D341Med (cell line): ENCODE measurements at places on chromosomes 6 and 20.

DNA sequence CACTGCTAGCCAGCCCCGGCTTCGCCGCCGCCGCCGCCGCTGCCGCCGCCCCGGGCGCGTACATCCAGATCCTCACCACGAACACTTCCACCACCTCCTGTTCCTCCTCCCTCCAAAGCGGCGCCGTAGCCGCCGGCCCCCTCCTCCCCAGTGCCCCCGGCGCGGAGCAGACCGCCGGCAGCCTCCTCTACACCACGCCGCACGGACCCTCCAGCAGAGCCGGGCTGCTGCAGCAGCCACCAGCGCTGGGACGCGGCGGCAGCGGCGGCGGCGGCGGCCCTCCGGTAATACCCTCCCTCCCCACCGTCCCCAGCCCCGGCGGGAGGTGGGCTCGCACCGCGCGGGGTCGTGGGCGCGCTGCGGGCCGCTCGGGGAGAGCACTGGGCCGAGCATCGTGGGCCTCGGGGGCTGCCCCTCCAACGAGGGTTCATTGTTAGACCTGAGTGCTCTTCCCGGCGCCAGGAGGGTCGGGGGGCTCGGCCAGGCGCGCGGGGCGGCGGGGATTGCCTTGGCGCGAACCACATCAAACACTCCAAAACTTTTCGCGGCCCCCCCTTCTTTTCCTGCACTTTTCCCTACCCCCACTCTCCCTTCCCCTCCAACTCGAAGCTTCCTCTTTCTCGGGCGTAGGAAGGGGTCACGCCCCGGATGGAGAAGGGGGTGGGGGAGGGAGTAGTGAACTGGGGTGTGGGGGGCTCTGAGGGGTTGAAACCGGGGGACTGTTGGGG, 827 bp downstream of the E2F3 start:
- peak; percentile 48 for DNase-seq

DNA sequence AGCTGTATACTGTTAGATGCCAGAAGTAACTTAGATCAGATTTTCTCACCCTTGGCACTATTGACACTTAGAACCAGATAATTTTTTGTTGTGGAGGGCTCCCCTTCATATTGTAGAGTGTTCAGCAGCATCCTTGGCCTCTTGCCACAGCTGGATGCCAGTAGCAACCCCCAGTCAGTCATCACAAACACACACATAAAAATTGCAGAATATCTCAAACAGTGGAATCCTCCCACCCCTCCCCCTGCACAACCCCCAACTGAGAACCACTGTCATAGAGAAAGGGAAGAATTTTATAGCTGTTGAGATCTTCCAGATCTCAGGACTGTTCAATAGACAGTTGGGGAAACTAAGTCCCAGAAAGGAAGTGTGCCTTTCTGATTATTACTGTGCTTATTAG, 81.2 kb upstream of the VSTM2L start:
- no peak for DNase-seq

DNA sequence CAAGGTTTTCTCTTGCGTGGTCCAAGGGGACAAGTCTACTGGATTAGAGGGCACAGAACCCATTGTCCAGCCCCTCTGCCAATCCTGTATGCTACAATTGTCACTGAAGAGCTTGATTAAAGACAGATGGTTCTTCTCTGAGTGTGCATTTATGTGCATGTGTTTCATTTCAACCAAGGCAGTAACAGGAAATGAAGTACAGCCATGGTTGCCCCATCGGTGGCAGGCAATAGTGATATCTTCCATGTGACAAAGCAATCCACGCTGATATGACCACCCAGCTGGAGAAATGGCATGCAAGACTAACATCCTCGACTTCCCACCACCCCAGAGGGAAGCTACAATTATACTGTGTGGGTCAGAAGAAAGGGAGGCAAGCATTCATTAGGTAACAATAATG, 85.5 kb downstream of the UNC5CL start:
- no peak for DNase-seq

DNA sequence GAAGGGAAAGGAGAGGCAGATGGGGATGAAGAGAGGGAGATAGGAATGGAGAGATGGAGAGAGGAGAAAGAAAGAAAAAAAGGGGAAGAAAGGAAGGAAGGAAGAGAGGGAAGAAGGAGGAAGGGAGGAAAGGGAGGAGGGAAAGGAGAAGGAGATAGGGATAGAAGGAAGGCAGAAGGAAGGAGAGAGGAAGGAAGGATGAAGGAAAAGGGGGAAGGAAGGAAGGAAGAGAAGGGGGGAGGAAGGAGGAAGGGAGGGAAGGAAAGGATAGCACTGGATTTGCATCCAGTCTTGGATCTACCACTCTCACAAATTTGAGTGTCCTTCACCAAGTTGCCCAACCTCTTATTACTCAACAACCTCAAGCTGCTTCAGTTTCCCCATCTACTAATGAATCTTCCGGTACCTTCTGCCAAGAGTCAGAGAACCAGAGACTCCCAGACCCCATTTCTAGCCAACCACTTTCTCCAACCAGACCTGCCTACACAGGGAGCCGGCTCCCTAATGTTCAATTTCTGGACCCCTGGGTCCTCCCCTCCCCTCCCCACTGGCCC, 79.7 kb upstream of the FOXP4 start:
- no peak for DNase-seq

DNA sequence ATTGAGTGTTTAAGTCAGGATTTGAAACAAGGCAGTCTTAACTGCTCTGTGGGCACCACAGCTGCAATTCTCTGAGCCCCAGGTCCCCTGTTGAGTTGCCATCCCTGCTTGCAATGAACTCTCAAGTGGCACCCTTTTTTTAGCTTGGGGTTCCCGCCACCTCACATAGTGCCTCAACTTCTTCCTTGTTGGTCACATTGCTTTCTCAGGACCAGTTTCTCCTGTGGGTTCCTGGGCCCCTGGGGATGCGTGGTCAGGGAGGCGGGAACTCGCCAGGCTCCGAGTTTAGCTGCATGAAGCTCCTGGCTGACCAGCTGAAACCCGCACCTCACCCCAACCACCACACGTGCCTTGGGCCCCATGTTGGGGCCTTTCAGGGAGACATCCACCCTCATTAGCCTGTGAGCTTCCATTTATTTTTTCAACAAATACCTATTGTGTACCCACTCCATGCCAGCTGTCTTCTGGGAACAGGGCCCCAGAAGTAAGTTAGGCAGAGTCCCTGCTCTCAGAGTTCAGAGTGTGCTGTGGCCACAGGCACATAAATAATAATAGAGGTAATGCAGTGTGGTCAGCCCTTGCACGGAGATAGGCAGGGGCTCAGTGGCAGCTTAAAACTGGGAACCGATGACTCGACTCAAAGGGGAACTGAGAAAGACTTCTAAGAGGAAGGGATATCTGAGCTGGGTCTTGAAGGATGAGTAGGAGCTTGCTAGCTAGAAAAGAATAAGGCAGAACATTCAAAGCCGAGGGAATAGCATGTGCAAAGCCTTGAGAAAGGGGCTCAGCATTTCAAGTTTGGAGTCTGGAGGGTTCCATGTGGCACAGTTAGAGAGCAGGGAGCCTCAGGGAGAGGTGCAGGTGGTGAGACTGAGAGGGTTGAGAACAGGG, 33.9 kb upstream of the FAM83D start:
- no peak for DNase-seq

DNA sequence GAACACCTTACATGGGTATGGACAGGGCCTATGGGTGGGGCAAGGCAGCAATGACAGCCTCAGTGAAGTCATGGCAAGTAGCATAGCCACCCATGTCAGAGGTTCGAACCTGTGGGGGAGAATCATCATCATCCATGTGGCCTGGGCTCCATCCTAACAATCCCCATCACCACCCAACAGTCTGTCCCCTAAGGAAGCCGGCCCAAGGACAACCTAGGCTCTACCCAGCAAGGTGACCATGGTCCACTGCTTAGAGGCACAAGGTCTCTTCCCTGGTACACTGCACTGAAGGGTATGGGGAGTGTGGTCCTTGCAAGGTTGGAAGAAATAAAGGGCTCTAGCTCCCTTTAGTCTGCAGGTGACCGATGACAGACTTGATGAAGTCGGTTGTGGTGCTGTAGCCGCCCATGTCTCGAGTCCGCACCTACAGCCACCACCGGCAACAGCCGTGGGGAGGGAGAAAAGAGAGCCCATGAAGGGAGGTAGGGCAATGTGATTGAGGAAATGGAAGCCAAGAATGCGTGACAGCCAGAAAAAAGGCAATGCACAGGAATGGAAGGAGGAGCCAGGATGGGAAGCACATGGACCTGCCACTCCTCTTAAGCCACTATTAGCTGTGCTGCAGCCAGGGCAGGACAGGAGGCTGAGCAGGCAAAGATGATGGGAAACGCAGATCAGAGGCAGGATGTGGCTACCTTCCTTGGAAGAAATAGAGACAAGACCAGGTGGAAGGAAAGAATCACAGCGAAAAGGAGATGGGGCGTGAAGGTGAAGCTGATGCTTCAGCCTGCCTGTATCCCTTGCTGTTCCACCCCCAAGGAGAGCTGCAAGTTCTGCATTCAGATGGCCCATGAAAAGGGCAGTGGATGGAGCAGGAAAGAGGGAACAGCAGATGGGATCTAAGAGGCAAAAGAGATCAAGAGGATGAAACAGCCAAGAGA, 5.3 kb downstream of the IDH3B start:
- DNase-seq, result no peak

GRCh38 chr6:84763886-84764331, 489 bp downstream of the TBX18 start:
- DNase-seq, result peak; percentile 51

DNA sequence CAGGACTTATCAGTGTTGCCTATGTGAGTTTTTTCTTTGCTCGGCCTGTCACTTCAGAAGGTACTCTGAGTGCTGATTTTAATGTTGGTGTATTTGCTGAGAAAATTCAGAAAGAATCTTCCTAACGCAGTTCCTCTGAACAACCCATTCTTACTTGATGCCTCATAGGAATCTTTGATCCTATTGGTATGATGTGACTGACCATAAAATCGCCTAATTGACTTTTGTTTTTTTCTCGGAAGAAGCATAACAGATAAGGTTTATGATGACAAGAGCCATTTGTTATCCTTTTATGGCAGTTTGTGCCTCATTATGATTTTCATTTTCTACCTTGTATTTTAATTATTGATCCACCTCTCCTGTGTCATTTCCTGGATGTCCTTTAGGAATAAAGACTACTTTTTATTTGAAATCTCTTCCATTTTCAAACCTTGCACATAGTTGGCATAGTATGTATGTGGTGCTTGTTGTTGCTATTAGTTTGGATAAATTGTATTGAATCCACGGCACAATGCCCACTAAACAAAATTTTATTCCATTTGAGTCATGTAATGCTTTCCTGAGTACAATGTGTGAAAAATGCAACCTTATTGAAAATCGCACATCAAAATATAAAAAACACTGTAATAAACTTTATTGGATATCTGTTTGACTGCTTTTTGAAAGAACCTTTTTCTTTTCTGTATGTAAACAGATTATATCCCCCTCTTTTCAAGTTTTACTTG, 37.3 kb downstream of the LRRC1 start:
- DNase-seq, result no peak

DNA sequence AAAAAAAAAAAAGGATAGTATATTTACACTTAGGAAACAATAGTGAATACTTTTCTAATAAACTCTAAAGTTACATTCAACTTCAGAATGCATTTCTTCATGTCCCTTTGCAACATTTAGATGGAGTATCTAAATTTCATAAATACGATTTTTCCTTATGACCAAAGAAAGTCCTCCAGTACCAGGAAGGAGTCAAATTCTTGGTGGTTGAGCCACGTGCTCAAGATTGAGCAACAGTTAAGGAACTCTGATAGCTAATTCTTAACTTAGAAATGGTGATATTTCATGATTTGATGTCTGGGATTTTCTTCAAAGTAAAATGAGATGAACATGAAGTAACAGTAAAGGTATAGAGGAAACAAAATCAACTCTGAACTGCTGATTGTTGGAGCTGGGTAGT, 92.7 kb downstream of the SASH1 start:
- no peak for DNase-seq

- no peak for DNase-seq
Observed at GRCh38 chr20:33130568-33131061, 37.3 kb upstream of the BPIFA2 start.

- no peak for DNase-seq
Observed at GRCh38 chr6:43803055-43803782, 33.2 kb downstream of the VEGFA start.

- DNase-seq, result no peak
Observed at GRCh38 chr6:4023240-4023639, 55.7 kb downstream of the FAM217A start.

- no peak for DNase-seq
Observed at GRCh38 chr20:57399587-57400155, 8.5 kb downstream of the RBM38 start.

GRCh38 chr20:15482525-15482924, 1090.7 kb downstream of the KIF16B start:
- DNase-seq, result no peak

DNA sequence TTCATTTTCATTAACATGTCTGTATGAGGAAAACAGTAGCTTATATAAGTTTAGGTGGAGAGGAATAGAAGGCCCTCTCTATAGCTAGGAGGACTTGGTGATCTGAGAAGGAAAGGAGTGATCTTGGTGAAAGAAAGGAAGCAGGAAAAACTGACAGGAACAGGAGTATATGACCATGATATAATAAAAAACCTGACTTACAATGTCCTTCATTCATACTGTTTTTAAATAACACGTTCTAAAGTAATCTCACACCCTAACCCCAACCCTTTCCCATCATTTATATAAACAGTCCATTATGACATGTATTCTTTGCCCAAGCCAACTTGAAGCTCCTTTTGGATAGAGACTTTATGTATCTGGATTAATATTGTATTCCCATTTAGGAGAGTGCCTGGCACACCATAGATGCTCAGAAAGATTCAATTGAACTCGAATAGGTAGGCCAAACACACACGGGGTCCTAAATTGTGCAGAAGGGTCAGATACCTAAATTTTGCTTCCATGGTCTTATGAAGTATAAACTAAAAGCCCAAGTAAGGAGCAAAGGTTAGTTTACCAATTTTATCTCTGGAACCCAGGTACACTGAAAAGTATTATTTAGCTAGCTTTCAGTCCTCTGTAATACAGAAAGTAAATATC, 75.9 kb downstream of the OR2B2 start:
- DNase-seq, result no peak

DNA sequence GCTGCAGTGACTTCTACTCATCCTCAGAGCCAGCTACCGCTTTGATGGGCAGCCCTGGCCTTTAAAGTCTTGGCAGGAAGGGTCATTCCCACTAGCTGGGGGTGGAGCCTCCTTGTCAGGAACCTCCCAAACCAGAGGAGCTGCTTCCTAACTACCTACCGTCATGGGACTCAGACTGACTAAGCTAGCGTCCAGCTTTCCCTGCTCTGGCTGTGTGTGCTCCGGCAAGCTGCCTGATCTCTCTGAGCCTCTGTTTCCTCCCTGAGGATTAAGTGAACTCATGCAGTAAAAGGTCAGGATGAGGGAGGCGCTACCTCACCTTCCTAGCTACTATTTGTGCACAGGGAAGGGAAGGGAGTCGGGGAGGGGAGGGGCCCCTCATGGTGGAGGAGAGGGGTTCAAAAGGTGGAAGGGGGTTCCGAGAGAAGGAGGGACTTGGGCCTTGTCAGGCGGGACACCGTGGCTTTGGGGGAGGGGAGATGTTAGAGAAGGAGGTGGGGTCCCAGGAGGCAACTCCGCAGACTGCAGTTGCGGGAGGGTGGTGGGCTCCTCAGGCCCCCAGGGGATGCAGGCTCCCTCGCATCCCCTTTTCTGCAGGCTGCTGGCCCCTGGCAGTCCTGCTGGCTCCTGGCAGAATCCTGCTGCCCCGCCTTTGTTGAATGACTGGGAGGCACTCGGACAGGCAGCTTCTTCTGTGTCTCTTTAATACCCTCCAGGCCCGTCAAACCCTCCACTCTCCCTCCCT, 9.8 kb downstream of the DUSP15 start:
- no peak for DNase-seq

GRCh38 chr6:131995917-131996316, 44.7 kb upstream of the CCN2 start:
- DNase-seq, result no peak

GRCh38 chr20:50728981-50729874, 2.2 kb upstream of the PARD6B start:
- DNase-seq, result no peak
